CD4-positive, alpha-beta T cell treated with Interleukin-4 for 1 hour (primary cell): ENCODE measurements at places on chromosomes 3 and 15.

DNA sequence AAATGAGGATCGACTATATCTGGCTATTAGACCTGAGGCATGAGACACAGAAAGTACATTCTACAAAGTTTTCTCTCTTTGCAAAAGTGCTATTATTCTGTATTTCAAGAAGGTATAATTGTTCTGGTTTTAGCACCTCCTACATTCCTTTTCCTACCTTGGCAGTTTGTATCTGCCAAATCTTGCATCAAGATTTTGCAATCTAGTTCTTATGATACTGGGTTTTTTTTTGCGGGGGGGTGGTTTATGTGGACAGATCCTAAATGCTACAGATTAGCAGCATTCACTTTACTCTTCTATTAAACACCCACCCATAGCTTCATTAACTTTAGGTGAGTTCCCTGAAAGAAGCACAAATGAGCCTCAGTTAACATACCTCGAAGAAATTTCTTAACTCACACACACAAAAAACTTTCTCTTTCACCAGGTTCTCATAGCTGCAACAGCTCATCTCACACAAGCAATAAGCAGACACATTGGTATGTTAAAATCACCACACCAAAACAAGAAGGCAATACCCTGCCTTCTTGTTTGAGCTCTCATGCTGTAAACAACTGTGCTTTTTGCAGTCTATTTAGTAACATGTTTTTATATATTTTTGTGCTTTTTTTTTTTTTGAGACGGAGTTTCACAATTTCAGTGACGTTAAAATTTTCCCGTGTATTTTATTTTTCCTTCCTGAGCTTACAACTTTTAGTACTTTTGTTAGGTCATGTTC, 73.0 kb upstream of the VGLL4 start:
- DNase-seq, result no peak

DNA sequence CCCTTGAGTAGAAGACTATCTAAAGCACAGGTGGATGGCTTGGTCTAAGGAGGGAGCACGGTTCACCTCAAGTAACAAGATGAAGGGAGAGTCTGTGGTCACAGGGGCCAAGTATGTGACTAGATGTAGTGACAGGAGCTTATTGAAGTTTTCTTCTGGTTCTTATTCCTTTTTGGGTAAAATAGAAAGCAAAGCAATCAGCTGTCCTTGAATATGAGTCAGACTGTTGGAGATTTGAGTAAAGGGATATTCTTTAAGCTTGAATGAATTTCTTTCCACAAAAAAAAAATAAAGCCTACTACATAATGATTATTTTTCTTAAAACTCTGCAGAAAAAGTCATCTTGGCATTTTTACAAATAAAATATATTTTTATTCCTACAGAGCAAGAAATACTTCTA, 1.5 kb upstream of the CNTN6 start:
- DNase-seq, result no peak

DNA sequence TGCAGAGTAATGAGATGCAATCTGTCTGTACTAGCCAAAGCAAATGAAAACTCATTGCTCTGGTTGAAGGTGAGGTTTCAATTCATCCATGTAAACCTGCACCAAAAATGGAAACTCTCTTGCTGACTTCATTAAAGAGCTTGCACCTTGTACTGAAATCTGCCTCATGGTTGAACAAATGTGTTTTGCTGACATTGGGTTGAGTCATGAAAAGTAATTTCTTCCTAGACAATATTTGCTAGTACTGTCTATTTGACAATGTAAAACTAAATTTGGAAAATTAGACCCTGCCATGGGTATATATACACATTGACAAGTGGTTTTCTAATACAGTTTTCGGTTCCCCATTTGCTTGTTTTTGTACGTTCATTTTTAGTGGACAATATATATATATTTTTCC, 33.3 kb downstream of the RYR3 start:
- no peak for DNase-seq

DNA sequence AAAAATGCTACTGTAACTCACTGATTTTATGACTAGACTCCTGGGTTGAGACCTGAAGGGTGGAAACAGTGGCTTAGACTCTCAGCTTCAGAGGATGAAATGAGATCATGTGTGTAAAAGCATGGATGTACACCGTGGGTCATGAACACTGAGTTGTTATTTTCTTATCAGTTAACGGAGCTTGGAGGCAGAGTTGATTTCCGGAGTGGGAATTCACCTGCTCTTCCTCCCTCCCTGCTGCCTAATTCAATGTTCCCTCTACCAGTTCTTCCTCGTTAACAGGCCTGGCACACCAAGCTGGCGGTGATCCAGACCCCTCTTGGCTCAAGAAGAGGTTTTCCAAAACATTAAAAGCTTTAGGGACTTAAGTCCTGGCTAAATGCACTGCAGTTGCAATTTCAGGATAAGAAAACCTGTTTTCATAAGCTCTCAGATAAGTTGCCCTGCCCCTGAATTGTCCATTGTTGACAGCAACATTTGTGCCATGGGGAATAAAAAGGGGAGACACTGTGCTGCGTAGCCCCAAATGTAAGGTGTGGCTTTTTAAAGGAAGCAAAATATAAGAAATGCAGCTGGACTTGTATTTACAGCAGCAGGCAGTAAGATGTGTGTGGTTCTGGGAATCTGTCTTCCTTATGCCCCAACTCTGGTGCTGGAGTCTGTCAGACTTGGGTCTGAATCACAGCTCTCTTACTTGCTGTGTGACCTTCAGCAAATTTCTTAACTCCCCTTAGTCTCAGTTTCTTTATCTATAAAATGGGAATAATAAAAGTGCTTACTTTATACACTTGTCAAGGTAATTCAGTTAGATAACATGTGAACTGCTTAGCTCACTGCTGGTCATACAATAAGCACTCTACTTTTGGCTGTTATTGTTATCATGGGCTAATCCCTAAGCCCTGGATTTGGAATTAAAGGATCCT, 9.9 kb downstream of the PDIA5 start:
- DNase-seq, result no peak
